HCT116 (cell line): ENCODE measurements at places on chromosomes 16 and 17.

DNA sequence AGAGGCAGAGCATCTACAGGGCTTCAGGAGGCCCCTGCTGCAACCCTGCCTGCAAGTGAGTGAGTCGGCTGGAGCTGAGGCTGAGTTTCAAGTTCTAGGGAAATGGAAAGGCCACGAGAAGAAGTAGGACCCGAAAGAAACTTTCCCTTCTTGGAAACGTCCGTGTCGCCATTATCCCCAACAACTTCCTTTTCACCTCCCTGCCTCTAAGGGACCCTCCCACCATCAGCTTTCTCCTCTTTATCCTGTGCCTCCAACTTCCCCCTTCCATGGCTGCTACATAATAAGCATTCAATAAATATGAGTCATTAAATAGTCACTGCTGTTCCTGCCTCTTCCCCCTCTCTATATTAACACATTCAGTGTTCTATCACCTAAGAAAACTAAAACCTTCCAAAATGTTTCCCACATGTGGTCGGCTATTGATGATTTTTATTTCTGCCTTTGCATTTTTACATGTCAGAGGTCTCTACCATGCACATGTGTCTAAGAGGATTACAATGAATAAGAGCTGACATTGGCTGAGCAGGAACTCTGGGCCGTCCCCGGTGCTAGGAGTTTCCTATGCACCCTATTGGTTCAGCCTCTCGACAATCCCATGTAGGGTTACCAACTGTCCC is 115.9 kb upstream of the TNRC6C start:
- DNase-seq = no peak

DNA sequence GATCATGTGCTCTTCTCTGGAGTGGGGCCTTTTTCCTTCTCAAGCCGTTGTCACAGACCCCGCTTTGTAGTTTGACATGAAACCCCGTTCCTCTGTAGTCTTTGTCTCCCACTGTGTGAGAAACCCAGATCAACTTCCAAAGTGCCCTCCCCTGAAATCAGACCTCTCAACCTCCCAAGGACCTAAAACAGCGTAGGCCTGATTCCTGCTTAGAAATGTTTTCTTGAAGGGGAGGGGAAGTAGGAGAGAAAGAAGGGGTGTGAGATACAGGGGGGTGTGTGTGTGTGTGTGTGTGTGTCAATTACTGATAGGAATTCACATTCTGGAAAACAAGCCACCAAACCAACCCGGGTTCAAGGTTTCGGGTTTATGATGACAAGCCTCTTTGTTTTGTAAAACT is 1.4 kb downstream of the UBE2O start:
- DNase-seq = no peak

DNA sequence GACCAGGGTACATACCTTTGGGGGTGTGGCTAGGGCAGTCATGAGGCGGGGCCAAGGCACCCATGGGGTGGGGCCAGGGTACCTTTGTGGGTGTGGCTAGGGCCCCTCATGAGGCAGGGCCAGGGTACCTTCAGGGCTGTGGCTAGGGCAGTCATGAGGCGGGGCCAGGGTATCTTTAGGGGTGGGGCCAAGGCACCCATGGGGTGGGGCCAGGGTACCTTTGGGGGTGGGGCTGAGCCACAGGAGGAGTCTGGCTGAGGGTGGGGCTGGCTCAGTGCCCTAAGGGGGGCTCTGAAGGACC is 3.5 kb downstream of the GNG13 start:
- no peak for DNase-seq

- DNase-seq = no peak
Observed at GRCh38 chr17:49477709-49478108, 17.4 kb upstream of the NGFR start.

DNA sequence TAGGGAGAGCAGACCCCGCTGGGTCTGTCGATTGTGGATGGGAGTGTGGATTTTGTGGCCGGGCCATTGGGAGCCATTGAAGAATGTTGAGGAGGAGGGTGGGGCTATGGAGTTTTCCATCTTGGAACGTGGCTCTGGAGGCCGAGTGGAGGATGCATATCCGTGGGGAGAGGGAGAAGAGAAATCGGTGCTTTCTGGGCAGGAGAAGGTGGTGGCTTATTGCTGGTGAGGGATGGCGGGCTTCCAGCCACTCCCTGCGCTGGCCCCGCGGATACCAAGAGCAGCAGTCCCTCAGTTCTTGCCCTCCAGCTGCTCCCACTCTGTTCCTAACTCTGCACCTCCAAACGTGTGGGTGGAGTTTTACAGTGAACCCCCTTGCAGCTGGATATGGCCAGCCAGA is 162.4 kb downstream of the CMIP start:
- DNase-seq = no peak

DNA sequence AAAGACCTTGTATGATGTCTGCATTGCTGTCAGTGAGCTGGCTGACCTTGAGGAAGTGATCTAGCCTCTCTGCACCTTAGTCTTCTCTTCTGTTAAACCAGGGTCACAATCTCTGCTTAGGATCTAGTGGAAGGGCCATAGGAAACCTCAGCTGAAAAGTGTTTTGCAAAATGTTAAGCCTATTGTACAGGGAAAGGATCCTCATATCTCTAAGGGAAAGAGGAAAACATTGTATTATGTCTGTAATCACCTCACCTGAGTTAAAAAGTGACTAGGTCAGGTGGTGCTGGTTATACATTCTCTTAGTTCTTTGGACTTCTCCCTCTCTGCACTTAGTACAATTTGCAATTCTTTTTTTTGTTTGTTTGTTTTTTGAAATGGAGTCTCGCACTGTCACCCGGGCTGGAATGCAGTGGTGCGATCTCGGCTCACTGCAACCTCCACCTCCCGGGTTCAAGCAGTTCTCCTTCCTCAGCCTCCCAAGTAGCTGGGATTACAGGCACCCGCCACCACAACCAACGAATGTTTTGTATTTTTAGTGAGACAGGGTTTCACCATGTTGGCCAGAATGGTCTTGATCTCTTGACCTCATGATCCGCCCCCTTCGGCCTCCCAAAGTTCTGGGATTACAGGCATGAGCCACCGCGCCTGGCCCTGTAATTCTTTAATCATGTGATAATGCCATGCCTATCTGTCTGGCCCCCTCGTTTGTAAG is 2.0 kb upstream of the SEPHS2 start:
- DNase-seq = no peak

DNA sequence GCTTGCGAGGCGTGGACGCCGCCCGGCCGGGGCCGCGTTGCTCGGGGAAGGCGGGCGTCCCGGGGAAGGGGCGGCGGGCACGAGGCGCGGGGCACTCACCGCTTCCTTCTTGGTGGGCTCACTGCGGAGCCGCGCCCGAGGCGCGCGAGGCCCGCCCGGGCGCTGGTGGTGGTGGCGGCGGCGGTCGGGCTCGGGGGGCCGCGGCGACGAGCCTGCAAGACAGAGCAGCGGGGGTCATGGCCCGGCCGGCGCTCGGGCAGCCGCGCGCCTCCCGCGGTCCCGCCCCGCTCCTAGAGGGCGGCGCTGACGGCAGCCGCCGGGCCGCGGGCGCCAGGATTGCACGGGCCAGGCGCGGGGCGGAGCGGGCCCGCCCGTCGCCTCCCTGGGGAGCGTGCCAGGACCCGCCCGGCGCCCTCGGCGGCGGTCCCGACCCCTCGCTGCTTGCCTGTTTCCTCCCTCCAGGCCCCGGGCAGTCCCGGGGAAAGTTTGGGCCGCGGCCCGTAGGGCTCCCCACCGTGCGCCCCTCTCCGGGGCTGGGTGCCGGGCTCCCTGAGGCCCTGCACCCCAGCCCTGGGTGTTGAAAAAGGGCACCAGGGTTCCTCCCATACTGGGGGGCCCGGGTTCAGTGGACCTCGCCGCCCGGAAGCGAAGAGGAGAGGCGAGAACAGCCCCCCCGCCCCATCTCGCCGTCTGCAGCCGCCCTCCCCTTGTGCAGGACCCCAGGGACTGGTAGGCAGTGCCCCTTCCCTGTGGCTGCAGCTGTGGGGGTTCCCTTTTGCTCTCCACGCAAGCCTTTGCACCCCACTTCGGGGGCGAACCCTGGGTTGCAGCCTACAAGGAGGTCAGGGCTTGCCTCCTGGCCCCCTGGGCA is at the start of gene C16orf74:
TSS of gene C16orf74 (minus strand) at position 270 of the 871 bp plus-strand sequence. CDS start 15,879 bp downstream, outside the sequence.
- no peak for DNase-seq

GRCh38 chr16:17330044-17330443 is 140.7 kb downstream of the XYLT1 start:
- DNase-seq = no peak

DNA sequence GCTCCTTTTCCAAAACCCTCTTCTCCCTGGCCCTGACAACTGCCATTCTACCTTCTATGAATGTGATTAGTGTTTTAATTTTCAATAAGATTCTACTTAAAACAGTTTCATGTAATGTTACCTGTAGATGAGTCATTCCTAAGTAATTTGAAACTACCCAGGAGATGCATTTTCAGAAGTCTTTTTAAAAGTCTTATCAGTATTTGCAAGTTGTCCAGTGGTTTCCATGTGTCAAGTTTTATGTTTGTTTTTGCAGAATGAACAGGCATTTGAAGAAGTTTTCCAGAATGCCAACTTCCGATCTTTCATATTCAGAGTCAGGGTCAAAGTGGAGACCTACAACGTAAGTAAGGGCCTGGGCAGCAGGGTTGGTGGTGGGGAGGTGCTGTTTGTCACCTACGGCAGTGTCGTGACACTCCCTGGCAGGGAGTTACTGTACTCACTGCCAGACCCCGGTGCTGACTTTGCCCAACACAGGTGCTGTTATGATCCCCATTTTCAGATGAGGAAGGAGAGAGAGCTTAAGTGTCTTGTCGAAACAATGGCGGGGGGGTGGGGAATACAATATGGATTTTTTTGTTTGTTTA is 65.0 kb downstream of the RPA1 start:
- no peak for DNase-seq

- no peak for DNase-seq
Observed at GRCh38 chr16:22427556-22427955, 53.1 kb upstream of the CDR2 start.

- no peak for DNase-seq
Observed at GRCh38 chr17:8798846-8799569, at the start of gene MFSD6L. Gene MFSD6L (minus strand): TSS chr17:8799365. CDS start chr17:8799120, 245 bp downstream.

- DNase-seq = no peak
Observed at GRCh38 chr16:83233153-83233552, 574.6 kb upstream of the HSBP1 start.

GRCh38 chr17:4913994-4914393 is 11.1 kb upstream of the CHRNE start:
- no peak for DNase-seq
